Astrocyte of the spinal cord (primary cell): ENCODE measurements at places on chromosomes 7 and 10.

DNA sequence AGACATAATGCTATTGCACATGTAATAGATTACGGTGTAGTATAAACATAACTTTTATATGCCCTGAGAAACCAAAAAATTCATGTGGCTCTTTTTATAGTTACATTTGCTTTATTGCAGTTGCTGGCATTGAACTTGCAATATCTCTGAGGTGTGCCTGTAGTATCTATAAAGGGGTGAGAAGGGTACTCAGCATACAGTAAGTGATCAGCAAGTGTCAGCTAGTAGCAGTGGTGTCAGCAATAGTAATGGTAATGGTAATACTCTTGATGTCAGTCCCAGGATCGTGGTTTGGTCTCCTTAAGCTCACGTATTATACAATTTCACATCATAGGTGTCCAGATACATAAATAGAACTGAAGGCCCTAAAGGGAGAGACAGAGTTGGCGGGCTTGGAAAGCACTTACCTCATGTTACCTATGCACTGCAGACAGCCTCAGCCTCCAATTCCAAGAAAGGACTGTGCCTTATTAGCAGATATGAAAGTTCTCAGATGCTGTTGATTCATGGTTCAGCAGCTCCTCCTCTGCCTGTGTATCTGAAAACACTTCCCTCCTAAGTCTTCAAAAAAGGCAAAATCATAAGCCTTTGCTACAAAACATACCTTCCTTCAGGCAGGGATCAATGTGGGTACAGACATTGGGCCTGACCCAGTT lies 6.6 kb upstream of the GIMAP7 start:
- DNase-seq, result no peak

- DNase-seq, result no peak
Measured at GRCh38 chr10:49508654-49509053, 30.3 kb downstream of the ERCC6 start.

DNA sequence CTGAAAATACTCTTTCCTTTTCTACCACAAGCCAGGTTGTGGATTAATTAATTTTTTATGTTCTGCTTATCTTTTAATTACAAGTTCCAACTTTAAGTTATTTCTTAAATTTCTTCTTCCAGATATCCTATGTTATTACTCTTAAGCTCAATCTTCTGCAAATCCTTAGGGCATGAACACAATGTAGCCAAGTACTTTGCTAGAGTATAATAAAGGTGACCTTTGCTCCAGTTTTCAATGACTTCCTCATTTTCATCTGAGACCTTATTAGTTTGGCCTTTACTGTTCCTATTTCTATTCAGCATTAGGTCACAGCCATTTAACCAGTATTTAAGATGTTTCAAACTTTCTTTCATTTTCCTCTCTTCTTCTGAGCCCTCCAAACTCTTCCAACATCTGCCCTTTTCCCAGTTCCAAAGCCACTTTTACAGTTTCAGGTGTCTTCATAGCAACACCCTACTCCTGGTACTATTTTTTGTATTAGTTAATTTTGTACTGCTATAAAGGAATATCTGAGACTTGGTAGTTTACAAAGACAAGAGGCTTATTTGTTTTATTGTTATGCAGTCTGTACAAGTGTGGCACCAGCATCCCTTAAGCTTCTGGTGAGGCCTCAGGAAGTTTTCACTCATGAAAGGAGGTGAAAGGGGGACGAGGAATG lies 886.2 kb upstream of the GHITM start:
- no peak for DNase-seq

DNA sequence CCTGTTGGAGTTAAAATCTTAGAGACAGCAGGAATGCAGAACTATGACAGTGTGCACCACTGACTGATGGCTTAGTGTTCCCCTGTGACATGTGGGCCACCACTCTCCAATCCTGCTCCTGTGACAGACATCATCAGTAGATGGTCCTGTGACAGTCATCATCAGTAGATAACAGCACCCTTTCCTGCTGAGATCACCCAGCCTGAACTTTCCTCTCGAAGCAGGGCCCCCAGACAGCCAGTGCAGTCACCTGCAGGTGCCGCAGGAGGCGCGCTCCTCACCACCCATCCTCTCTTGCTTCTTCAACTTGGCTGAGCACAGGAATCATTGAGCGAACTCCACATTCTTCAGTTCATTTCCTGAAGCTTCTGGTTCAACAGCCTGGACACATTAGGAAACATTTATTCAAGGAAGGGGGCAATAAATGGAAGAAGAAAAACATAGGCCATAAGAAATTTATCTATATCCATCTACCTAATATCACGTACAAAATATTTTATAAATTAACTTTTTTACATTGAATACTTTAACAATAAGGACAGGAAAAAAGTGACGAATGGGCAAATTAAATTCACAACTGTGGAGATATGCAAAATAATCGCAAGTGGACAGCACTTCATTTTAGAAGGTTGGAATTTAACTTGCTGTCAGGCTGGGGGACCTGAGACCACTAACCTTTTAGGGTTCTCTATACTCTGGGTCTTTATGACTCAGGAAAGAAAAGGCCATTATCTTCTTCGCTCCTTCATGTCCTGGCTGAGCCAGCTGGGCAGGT lies 32.0 kb upstream of the MKI67 start:
- DNase-seq, result no peak

- DNase-seq, result peak; percentile 17
Measured at GRCh38 chr10:26367771-26368170, 70.4 kb upstream of the APBB1IP start.

- DNase-seq, result no peak
Measured at GRCh38 chr10:88186335-88186734, 322.9 kb downstream of the PTEN start.

- no peak for DNase-seq
Measured at GRCh38 chr10:133350283-133350949, 3.2 kb downstream of the PRAP1 start.

- no peak for DNase-seq
Measured at GRCh38 chr7:29881724-29882123, 75.4 kb downstream of the WIPF3 start.
